Activated naive CD8-positive, alpha-beta T cell treated with anti-CD3 and anti-CD28 coated beads for 36 hours (primary cell): ENCODE measurements at places on chromosomes 5 and 9. TPM values are rescaled to one million over a fixed set of nuclear protein-coding genes. Genes with fewer than 3 reads are reported as not detected.

IL5 gene
- not detected for total RNA-seq

- no peak overlapping the region for H3K4me3 ChIP-seq
- H3K27me3 ChIP-seq = peaks cover 25% of the 10 kb centered on the region
- no peak for DNase-seq
- peaks cover 5% of the 10 kb centered on the region for H3K4me1 ChIP-seq
- H3K36me3 ChIP-seq = no peaks in the 10 kb centered on the region
Measured at GRCh38 chr9:77562019-77562748, 85.9 kb downstream of the GNA14 start.

DNA sequence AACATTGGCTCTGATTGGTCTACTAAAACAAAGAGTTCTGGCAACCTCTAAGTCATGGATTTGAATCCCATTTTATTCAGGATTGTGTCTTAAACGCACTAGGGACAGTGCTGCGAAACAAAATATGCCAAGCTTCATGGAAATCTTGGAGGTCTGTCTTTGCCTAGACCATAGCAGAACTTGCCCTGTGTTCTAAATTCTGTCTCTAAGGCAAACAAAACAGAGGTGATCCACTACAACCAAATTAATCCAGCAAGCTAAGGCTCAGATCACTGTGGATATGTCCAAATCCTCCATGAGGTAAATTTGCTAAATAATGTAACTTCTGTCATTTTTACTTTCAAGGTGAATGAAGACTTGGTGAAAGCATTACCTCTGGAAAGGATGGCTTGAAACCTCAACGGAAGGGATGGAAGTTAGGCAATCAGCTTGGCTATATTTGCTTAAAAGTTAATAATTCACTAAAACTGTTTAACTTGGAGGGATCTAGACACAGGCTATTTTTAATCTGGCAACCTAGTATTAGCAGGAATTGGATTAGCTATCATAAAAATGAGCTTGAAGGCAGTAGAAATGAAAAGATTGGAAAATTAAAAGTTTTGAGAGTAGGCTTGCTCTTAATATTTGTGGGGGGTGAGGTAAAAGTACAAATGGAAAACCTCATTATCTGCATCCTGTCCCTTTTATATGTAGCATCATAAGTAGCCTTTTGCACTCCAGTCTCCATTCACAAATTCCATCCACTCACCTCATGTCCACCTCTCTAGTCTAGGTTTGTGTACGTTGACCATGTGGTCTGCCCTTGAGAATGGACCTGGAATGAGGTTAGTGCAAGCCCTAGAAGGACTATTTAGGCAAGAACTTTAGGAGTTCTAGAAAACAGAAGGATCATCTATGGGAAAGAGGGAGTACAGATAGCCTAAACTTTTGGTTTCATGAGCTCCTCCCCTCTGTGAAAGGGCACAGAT lies 176.2 kb downstream of the SMC2 start:
- DNase-seq = no peak
- H3K4me1 ChIP-seq = no peaks in the 10 kb centered on the region
- no peak overlapping the region for H3K27ac ChIP-seq
- no peak overlapping the region for H3K4me3 ChIP-seq

GRCh38 chr9:114051281-114051680 lies 26.8 kb downstream of the AMBP start:
- H3K27me3 ChIP-seq = no peaks in the 10 kb centered on the region
- no peak overlapping the region for H3K4me3 ChIP-seq
- DNase-seq = no peak
- no peaks in the 10 kb centered on the region for H3K36me3 ChIP-seq

DNA sequence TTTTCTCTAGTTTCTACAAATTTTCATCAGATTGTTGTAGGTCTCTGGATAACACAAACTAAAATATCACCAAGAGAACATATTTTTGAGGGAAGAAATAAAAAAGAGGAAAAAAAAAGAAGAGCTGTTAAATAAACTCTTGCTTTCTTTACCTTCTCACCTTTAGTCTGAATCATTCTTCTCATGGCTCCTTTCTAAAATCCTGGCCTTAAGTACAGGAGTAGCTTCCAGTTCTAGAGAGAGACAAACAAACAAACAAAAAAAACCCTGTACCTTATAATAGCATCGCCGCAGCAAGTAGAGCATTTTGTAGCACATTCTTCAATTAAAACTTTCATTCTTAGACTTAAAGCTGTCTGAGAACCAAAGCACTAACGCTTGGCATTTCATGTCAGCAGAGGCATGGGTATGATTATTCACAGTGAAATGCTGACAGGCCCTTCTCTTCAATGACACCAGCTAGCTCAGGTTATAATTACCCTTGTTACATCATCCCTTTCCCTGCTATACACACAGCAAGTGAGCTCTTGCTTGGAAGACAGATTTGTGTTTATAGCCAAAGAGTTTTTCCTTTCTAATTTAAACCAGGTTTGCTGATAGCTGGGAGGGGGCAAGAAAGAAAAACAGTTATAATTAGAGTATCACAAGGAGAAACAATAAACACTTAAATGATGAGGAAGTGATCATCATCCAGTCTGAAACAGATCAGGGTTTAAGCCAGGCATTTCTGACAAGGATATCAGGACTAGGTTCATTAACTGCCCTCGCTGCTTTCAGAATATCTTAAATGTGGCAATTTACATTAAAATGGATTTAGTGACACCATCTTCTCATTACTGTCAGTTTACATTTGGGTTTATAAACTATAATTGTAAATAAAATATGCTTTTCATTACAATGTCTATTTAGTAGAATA lies 510.9 kb upstream of the ZNF608 start:
- no peaks in the 10 kb centered on the region for H3K36me3 ChIP-seq
- no peaks in the 10 kb centered on the region for H3K27me3 ChIP-seq
- no peaks in the 10 kb centered on the region for H3K4me1 ChIP-seq
- no peak for DNase-seq

- H3K4me3 ChIP-seq = no peak overlapping the region
- H3K36me3 ChIP-seq = no peaks in the 10 kb centered on the region
- H3K27ac ChIP-seq = no peak overlapping the region
- DNase-seq = no peak
- H3K4me1 ChIP-seq = no peaks in the 10 kb centered on the region
Measured at GRCh38 chr5:133129950-133130349, 78.1 kb downstream of the HSPA4 start.

NR2F1-AS1 gene
- not detected for total RNA-seq

DNA sequence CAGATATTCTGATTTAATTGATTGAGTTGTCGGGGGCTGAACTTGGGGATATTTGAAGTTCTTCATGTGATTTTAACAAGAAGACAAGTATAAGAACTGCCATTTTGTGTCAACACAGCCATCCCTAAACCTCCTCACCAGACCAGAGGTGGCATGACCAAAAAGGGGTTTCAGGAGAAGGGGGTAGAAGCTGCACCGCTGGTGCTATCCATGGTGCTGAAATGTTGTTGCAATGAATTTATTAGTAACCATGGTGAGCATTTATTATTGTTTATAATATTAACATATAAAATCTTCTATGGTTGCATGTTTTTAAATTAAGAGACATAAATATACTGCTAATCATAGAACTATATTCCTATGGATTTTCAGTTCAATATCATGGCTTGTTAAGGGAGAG lies 72.3 kb downstream of the GNA14 start:
- peaks cover 4% of the 10 kb centered on the region for H3K27me3 ChIP-seq
- no peaks in the 10 kb centered on the region for H3K36me3 ChIP-seq
- H3K4me1 ChIP-seq = no peaks in the 10 kb centered on the region
- no peak overlapping the region for H3K27ac ChIP-seq

DNA sequence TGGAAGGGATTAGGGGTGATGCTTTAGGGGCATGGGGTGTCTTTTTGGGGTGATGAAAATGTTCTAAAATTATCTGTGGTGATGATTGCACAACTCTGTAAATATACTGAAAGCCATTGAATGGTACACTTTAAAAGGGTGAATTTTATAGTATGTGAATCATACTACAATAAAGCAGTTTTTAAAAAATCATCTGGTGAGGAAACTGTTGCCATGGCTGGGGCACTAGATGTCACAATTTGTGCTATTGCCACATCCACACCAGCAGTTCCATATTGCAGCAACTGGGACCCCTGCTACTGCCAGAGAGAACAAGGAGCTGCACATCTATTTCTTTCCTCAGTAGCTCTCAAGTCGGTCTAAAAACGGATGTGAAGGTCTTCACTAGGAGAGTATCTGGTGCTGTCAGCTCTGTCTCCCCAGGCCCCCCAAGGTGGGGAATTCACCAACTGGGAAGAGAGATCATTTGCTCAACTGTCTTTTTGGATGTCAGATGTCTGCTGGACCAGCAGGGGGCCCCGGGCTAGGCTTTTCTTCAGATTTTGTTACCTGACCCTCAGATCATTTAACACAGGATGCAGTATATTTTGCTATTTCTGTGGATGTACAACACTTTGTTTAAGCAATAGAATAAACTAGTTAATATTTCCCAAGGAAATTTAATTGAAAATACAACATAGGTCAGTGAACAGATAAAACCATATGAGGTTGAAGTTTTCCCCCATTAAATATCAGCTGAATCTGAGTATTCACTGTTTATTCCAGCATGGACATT lies 13.2 kb downstream of the CMYA5 start:
- no peak overlapping the region for H3K4me3 ChIP-seq
- H3K27ac ChIP-seq = no peak overlapping the region
- peaks cover 11% of the 10 kb centered on the region for H3K4me1 ChIP-seq
- H3K27me3 ChIP-seq = no peaks in the 10 kb centered on the region
- no peaks in the 10 kb centered on the region for H3K36me3 ChIP-seq
- DNase-seq = no peak

GRCh38 chr5:142421621-142422397 lies 97.0 kb upstream of the SPRY4 start:
- H3K27ac ChIP-seq = no peak overlapping the region
- H3K4me1 ChIP-seq = peaks cover 31% of the 10 kb centered on the region
- no peaks in the 10 kb centered on the region for H3K27me3 ChIP-seq
- no peaks in the 10 kb centered on the region for H3K36me3 ChIP-seq

DNA sequence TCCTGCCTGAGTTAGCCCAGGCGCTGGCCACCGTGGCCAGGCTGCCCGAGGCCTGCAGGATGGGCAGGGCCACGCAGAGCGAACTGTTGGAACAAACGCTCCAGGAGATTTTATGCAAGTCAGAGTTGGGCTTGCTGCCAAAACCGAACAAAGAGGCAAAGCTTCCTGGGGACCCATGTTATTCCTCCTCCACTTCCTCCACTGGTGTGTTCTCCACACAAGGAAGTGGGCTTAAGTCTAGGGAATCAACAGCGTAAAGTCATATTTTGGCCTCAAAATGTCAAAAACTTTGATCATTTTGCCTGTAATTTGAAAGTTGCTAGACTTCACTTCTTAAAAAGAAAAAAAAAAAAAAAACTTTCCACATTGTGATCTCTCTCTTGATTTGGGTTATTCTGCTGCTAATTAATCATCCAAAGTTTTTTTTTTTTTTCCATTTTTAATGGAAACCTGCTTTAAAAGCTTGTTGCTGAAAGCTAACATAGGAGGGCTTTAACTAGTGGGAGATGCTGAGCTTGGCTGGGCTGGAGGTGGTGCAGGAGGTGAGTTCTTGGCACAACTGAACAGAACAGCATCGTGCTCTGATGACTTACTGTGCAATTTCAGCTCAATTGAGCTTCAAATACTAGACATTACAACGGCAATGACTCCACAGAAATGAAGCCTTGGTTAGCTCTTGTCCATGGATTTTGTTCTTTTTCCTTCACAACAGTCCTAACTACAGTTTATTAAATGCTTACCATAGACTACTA lies 73.0 kb downstream of the PTPDC1 start:
- H3K4me3 ChIP-seq = no peak overlapping the region
- DNase-seq = no peak
- H3K27ac ChIP-seq = no peak overlapping the region
- peaks cover 21% of the 10 kb centered on the region for H3K4me1 ChIP-seq
- no peaks in the 10 kb centered on the region for H3K27me3 ChIP-seq

- DNase-seq = no peak
- H3K4me3 ChIP-seq = no peak overlapping the region
- H3K36me3 ChIP-seq = no peaks in the 10 kb centered on the region
Measured at GRCh38 chr9:22044583-22044982, 35.5 kb upstream of the CDKN2B start.

DNA sequence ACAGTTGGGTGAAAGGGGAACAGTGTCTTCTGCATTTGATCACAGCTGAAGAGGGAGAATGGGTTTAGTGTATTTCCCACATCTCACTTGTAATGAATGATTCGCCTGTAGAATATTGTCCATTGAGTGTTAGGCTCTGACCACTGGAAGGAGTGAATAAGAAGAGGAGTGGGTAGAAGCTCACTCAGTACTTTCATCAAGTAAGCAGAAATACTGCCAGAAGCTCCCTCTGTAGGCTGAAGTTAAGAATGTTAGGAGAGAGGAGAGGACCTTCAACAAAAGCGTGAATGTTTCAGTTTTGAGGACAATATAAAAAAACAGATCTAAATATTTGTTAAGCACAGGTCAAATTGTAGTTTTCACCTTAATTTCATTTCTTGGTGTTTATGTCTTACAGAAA lies 27.5 kb downstream of the FSD1L start:
- H3K4me1 ChIP-seq = no peaks in the 10 kb centered on the region
- H3K4me3 ChIP-seq = no peak overlapping the region
- H3K27ac ChIP-seq = no peak overlapping the region
- no peaks in the 10 kb centered on the region for H3K27me3 ChIP-seq
- DNase-seq = no peak
- H3K36me3 ChIP-seq = no peaks in the 10 kb centered on the region
